ENCODE measurements at places on chromosomes 1 and 21.
A peak's percentile ranks its signal among the peaks of the same experiment; 100 is the strongest.

DNA sequence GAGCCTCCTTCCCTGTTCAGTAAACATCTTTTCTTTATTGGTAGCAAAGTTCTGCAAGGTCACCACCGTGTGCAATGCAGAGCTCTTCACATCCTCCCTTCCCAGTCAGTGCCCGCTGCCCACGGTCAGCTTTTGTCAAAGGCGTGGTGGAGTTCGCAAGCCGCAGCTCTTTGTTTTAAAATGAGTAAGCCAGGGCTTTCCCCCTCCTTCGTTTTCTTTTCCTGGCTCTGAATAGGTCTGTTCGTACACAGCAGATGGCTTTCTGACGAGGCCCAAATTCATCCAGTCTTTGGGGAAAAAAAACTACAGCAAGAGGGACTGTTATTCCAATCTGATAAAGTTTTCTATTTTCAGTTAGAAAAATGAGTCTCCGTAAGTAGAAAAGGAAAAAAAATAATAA is 153.2 kb downstream of the LRIG2 start:
- DNase-seq: no peak

DNA sequence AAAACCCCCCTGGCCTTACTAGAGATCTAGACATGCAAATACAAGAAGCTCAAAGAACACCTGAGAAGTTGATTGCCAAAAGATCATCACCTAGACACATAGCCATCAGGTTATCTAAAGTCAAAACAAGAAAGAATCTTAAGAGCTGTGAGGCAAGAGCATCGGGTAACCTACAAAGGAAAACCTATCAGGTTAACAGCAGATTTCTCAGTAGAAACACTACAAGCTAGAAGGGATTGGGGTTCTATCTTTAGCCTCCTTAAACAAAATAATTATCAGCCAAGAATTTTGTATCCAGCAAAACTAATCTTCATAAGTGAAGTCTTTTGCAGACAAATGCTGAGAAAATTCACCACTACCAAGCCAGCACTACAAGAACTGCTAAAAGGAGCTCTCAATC is 12.2 kb upstream of the SPRR2F start:
- no peak for DNase-seq

- no peak for DNase-seq
Measured at GRCh38 chr1:174794861-174795260, 204.9 kb upstream of the CACYBP start.

- peak; percentile 27 for DNase-seq
Measured at GRCh38 chr1:86436041-86436440, 12.1 kb downstream of the CLCA2 start.

GRCh38 chr1:216892581-216893160 is 169.4 kb upstream of the ESRRG start:
- DNase-seq: no peak

- DNase-seq: no peak
Measured at GRCh38 chr1:178580876-178581275, 68.0 kb downstream of the TEX35 start.

- no peak for DNase-seq
Measured at GRCh38 chr1:1230656-1231399, 973 bp downstream of the SDF4 start.

DNA sequence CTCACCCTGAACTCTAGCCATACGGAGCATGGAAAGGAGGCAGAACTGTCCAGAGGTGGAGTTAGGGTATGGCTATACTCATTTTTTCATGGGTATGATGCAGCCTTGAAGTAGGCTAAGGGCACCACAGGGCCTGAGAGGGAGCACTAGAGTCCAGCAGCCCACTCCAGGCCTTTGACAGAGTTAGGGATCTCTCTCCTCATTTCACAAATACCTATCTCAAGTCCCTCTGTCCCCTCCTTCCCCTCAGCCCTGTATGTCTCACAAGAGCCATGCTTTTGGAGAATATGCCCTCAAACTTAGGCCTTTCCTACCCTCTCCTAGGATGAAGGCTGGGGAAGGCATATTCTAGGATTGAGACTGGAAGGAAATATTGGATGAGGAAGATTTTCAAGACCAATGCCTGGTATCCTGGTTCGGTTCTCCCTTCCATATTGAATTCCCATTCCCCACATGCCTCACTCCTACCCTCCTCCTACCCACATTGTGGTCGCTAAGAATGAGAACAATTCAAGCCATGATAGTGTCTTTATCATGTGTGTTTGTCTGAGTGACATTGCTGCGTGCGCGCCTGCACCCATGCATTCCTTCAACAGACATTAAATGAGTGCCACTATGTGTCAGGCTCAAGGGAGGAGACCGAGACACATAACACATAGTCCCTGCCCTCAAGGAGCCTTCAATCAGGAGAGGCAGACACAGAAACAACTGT is 2.6 kb upstream of the NECTIN4 start:
- no peak for DNase-seq

DNA sequence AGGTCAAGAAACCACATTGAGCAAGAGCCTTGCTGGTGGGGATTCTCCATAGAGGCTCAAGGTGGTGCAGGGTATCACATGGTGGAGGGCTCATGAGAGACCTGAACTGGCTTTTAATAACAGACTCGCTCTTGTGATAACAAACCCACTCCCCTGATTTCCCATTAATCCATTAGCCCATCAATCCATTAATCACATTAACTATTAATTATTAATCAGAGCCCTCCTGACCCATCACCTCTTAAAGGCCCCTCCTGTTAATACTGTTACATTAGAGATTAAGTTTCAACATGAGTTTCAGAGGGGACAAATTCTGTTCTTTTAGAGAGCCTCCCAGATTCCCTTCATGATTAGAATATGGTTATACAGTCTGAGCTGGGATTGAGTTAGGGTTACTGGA is 61.8 kb downstream of the IER5 start:
- DNase-seq: no peak

GRCh38 chr1:47759251-47759935 is 237.8 kb downstream of the TRABD2B start:
- no peak for DNase-seq

GRCh38 chr1:248824701-248825100 is 1.0 kb downstream of the SH3BP5L start:
- DNase-seq: no peak

GRCh38 chr1:45335855-45336324 is 4.1 kb upstream of the TOE1 start:
- DNase-seq: no peak

DNA sequence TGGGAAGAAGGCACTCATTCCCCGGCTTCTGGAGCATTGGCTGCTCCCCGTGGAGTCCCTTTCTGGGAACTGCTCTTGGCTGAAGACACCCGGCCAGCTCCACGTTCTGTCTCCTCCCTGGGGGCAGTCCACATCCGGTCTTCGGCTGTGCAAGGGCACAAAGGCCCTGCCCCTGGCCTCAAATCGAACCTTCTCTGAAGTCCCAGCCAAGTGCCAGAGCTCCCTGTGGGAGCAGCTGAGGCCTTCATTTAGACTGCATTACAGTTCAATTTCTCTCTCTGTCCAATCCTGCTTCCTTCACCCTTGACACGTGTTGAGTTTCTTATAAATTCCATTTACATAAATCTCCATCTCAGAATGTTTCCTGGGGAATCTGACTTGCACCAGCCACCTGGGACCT is 132.9 kb upstream of the POU3F1 start:
- no peak for DNase-seq

GRCh38 chr21:29470397-29470796 is 171.7 kb downstream of the BACH1 start:
- no peak for DNase-seq

DNA sequence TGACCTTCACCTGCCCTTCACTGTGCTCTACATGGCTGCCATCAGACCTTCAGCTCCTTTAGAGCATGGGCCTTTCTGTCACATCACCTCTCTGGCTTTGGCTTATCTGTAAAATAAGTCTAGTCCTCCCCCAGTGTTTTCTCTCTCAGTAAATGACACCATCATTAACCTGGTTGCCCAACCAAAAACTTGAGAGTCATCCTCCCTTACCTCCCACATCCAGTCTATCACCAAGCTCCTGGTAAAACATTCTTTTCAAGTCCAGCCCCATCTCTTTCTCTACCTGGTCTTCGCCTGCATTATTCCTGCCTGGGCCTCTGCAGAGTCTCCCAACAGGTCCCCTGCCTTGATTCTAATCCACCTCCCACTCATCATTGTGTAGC is 13.1 kb downstream of the SLC26A9 start:
- DNase-seq: no peak

DNA sequence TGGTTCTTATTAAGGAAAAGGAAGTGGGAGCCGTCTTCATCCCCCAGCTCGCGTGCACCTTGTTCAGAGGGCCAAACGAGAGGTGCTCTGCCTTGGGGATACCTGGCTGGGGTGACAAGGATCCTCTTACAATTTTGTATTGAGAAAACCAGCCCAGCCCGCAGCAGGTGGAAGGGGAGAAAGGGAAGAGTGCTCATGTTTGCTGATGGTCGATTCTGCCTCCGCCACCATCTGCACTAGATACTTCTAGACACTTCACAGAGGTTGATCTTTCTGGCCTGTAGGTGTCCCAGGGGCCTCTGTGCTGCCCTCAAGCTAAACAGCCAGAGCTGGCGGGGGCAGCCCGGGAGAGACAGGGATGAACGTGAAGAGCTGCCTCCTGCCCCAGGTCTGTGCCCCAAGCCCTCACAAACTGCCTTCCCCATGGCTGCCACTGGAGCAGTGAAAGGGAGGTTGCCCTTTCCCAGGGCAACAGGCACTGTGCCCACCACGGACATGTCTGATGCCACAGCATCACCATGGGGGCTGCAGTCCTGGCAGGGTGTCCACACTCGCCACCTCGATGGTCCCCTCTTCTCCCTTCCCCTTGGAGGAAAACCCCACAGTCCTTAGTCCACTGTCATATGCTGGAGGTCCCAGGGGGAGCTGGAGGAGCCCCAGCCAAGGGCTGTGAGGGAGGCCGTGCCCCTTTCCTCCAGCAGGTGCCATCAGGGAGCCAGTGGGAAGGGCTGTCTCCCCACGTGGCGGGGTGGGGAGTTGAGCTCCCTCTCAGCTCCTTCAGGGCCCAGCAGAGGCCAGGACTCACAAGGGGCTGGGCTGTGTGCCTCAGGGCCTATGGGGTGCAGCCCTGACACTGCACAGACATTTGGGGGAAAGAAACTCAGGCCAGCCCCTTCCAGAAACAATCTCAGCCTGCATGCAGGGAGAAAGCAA is 8.1 kb downstream of the ADPRS start:
- no peak for DNase-seq

GRCh38 chr1:62286786-62287224 is 32.4 kb downstream of the KANK4 start:
- no peak for DNase-seq

DNA sequence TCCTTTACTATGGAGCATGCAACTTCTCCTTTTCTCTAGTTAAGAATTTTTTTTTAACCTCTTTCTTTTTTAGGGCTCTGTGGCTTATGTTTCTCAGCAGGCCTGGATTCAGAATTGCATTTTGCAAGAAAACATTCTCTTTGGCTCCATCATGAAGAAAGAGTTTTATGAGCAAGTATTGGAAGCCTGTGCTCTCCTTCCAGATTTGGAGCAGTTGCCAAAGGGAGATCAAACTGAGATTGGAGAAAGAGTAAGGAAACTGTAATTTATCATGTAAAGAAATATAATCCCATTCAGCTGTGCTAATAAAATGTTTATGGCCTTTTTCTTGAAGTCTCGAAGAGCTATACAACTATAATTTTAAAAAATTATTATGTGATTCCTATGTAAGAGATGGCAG is 70.1 kb downstream of the HSPA13 start:
- DNase-seq: no peak

DNA sequence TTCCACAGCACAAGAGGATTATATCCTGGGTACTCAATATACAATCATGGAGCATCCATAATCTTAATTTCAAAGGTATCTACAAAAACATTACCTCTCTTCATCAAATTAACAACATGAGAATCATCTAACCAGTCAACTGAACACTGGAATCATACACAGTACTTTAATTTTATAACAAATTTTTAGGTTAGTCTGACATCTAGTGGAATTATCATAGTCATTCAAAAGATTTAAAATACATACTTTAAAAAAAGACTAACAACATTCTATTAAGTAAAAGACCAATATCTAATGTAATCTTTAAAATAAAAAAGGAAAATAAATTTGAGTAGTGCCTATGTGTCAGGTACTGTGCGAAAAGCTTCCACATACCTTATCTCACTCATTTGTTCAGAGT is 16.8 kb upstream of the SH3GLB1 start:
- no peak for DNase-seq

DNA sequence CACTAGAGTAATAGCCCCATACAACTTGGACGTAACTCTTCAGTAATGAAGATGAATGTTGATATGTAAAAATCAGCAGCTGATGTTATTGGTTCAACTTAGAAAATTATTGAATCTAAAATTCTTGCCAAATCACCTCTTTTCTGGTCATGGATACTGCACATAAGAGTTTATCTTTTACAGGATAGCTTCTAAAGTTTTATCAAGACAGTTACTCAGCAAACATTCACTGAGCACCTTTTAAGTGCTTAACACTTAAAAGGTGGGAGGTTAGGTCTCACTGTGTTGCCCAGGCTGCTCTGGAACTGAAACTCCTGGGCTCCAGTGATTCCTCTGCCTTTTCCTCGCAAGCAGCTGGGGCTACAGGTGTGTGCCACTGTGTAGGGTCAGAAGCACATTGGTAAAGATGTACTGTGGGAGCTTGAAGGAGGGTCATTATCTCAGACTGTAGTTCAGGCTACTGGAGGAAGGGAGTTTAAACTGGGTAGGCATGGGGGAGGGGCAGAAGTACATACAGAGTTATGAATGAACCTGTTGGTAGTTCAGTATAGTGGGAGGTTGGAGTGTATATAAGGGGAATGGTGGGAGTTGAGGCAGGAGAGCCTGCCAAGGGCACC is 2.0 kb downstream of the MPZL1 start:
- no peak for DNase-seq

DNA sequence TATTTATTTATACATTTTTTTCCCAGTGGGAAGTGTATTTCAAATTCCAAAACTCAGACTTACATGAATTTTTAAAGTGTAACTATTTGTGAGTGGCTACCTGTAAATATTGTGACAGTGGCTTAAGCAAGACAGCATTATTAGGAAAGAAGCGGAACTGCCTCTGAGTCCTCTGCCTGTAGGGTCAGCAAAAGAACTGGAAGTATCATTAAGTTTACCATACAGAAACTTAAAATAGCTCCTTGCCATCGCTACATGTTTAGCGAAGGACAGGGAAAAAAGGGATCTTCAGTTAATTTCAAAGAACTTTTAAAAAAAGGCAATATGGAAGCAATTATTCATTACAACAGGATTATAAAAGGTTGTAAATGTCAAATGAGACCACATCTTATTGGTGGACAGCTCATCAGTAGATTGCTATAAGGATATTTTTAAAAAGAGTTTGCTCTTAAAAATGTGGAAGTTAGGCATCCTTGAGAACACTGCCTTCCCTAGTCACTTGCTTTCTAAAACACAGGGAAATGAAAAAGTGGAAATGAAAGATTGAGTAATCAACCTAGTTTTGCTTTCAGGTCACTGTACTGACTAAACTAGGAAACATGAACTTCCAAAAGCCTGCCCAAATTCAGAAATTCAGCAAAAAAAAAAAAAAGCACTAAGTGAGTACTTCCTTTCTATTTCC is 39.2 kb downstream of the NSL1 start:
- no peak for DNase-seq

- no peak for DNase-seq
Measured at GRCh38 chr1:48500541-48501450, 28.8 kb upstream of the SPATA6 start.

- DNase-seq: no peak
Measured at GRCh38 chr1:176188604-176189003, 18.5 kb downstream of the COP1 start.
